Spinal cord (tissue), 10 donors: ENCODE measurements at places on chromosomes 12 and 14. TPM values are rescaled to one million over a fixed set of nuclear protein-coding genes. Genes with fewer than 3 reads are reported as not detected.

SERPINA9 gene
- polyA plus RNA-seq: not detected

PZP gene
- 0.47 TPM for polyA plus RNA-seq

ZNF891 gene
- polyA plus RNA-seq: 5.1 TPM

ENTPD5 gene
- 12.6 TPM for polyA plus RNA-seq

PLEK2 gene
- polyA plus RNA-seq: not detected

ANKS1B gene
- 98.8 TPM for polyA plus RNA-seq

MANSC4 gene
- polyA plus RNA-seq: 0.62 TPM

TRHDE gene
- polyA plus RNA-seq: 4.5 TPM

SLC10A1 gene
- not detected for polyA plus RNA-seq

RARG gene
- polyA plus RNA-seq: 10.8 TPM

DNA sequence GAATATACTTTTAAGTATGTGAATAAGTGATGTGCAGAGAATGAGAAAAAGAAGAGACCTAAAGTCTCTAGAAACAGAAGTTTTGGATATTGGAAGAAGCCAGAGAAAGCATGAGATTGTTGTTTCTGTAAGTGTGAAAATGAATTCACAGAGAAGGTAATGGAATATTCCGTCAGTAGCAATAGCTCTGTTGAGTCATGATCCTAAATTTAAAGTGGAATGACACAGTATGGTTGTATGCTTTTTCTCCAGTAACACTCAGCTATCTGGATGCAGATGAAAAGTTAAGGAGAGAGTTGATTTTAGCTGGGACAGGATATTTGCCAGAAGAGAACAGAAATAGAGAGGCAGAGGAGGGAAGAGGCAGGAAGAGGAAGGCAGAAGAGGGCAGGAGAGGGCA is 1166.3 kb downstream of the GALC start:
- DNase-seq: no peak

GRCh38 chr12:122506393-122506938 is 5.7 kb upstream of the ZCCHC8 start:
- no peak for DNase-seq

- DNase-seq: peak; percentile 59
Measured at GRCh38 chr14:103576371-103577024, 13.7 kb downstream of the COA8 start.

- DNase-seq: no peak
Measured at GRCh38 chr14:73025544-73025943, 1.4 kb downstream of the ZFYVE1 start.

GRCh38 chr14:101412739-101413138 is 148.6 kb upstream of the DIO3 start:
- DNase-seq: no peak

DNA sequence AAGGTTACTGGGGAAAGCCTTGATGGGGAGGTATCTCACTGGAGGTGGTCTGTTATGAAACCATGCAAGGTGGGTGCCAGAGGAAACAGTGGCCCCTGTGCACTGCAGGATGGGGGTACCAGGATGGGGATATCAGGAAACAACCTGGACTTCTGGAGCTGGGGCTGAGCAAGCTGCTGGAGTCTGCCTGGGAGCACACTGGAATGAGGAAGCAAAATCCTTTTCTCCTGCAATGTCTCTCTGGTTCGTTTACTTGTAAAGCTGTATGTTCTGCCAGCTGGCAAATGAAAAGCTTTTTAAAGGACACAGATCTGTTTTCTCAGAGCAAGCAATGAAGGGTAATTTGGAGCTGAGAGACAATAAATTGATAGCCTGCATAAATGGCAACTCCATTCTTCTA is 23.2 kb upstream of the SERPINA1 start:
- no peak for DNase-seq

GRCh38 chr12:119631930-119632678 is 35.8 kb upstream of the PRKAB1 start:
- no peak for DNase-seq

DNA sequence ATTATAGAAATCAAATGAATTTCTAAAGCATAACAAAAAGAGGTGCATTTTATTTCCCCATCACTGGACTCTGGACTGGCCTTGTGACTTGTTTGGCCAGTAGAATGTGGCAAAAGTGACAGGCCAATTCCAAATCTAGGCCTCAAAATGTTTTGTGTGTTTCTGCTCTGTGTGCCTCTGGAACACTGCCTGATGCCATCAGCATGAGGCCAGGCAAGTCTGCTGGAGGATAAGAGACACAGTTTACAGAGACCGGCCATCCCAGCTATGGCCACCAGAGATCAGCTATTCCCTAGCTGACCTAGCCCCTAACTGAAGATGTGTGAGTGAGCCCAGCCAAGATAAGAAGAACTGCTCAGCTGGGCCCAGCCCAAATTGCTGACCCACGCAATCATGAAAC is 32.9 kb downstream of the ASCL1 start:
- peak; percentile 43 for DNase-seq

DNA sequence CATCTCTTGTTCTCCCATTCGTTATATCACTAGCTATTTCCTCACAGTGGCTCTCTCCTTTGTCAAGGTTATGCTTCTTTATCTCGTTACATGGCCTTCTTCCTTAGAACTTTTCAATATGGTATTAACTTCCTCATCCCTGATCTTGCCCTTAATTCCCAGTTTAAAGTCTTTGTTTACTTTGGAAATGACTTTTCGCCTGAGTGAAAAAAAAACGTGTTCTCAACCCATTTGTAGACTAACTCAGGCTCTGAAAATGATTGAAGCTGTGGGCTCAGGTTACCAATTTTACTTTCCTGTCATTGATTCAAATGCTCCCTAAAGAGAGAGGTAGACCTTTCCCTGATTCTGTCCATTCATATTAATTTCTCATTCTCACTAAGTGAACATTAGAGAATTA is 135.2 kb downstream of the NUBPL start:
- DNase-seq: no peak

- no peak for DNase-seq
Measured at GRCh38 chr12:112950701-112951100, 12.4 kb downstream of the OAS3 start.

DNA sequence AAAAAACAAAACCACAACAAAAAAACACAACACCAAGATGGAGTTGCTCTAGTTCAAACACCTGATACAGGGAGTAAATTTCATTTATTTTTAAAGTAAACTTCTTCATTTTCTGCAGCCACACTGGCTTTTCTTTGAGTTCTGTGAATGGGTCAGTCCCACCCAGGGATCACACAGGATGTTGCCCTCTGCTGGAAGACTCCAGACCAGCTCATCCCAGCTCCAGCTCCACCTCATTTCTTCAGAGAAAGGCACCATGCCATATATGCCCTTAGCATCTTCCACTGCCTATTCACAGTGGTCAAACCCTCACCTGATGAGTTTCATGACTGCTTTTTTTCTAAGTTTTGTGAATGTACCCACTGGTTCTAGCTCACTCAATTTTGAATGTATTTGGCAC is 8.0 kb downstream of the GLIPR1 start:
- DNase-seq: no peak

DNA sequence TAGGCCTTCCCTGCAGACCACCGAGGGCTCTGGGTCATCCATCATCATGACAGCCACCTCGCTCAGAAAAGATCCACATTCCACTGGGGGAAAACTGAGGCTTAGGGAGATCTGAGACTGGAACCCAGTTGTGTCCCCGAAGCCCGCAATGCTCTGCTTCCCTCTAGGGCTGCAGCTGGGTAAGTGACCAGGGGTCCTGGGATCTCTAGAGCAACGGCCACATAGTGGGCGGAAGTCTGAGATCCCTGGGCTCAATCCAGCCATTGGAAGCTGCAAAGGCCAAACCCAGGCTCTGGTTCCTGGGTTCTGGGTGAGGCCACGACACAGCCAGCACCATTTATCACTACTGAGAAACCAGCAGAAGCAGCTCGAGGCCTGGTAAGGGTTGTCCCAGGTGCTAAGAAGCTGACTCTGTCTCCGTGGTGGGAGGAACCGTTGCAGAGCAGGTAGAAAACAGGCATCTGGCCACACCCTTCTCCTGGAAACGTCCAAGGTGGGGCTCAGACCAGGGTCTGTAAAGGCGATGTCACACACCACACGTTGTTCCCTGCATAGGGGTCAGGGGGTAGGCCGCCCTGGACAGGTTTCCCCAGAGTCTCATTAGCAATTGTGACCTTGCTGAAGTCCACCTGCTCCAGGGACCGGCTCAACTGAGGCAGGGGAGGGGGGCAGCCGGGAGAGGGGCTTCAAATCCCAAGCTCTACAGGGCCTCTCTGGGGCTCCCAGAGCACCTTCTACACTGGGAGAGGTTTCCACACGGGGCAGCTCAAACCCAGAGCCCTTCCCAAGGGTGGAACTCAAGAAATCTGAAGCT is 38.6 kb downstream of the BCL11B start:
- no peak for DNase-seq

DNA sequence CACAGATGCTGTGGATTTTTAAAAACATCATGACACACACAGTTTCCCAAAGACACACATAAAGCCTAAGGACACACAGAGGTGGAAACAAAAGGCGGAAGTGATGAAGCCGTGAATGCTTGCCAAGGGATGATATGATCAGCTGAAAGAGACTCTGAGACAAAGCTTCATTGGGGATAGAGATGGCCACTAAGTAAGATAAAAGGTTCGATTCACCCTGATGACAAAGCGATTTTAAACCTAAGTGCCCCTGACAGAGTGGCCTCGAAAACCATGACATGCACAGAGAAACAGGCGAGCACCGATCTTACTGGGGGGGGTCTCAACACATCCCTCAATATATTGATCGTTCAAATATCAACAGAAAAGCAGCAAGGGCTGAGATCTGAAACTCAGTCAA is 20.3 kb upstream of the EIF5 start:
- no peak for DNase-seq

GRCh38 chr12:68342966-68343365 is 10.8 kb upstream of the MDM1 start:
- no peak for DNase-seq

DNA sequence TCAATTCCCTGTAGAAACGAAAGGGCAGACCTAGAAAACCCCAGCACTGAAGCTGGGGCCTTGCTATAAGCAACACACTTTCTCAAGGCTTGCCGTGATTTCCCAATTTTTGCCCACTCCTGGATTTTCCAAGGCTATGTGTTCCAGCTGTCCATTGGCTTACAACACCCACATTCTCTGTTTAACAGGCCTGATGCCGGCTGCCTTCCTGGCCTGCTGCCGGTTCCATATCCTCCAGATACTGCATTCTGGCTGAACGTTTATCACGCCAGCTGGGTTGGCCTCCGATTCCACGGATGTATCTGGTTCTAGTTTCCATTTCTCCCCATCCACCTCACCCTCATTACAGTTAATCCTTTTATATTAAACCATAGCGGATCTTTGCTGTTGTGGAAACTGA is 2.0 kb upstream of the PCNX1 start:
- no peak for DNase-seq

- no peak for DNase-seq
Measured at GRCh38 chr14:24612196-24612595, 2.7 kb upstream of the GZMH start.

DNA sequence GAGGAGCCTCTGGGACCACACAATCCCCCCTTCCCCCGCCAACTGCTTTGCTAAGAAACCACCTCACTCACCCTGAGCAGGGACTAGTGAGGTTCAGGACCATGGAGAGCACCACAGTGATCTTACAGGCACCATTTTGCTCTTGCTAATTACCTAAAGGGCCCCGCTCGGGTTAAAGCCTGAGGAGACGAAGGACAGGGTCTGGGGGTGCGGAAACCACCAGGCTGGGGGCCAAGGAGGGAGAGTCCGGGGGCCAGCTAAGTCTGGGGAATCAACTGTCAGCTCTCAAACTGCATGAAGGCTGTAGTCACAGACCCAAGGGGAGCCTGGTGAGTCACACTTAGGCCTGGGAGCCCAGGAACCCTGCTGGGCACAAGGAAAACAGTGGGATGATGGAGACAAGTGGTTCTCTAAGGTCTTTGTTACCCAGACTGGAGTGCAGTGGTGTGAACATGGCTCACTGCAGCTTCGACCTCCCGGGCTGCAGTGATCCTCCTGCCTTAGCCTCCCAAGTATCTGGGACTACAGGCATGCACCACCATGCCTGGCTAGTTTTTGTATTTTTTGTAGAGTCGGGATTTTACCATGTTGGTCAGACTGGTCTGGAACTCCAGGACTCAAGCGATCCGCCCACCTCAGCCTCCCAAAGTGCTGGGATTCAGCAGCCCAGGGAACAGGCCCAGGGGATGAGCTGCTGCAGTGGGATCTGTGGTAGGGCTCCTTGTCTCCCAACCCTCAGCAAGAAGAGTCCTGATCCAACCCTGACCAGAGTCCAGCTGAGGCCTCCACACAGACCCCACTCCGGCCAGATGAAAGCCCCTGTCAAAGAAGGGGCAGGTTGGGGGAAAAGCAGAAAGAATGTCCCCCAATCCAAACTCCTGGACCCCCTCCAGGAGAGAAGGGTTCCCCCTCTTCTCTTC is 98.8 kb downstream of the CALM1 start:
- peak; percentile 79 for DNase-seq

DNA sequence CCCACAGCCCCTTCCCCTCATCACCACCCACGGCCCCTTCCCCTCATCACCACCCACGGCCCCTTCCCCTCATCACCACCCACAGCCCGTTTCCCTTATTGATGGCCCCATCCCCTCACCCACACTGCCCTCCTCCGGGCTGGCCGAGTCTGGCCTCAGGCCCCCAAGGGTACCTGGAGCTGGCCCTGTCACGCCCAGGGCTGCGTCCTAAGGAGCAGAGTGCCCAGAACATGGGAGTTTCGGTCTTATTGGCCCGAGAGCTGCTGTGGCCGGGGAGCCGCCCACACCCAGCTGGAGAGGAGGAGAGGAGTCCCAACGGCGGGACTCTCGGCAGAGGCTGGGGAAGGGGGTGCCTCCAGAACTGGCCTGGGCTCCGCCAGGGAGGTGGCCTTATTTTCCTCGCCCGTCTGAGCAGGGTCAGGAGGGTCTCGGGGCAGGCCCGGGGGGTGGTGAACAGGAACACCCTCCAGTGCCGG is 182.3 kb downstream of the KIF26A start:
- DNase-seq: no peak

GRCh38 chr14:86243158-86243557 is 713.2 kb downstream of the FLRT2 start:
- DNase-seq: no peak

DNA sequence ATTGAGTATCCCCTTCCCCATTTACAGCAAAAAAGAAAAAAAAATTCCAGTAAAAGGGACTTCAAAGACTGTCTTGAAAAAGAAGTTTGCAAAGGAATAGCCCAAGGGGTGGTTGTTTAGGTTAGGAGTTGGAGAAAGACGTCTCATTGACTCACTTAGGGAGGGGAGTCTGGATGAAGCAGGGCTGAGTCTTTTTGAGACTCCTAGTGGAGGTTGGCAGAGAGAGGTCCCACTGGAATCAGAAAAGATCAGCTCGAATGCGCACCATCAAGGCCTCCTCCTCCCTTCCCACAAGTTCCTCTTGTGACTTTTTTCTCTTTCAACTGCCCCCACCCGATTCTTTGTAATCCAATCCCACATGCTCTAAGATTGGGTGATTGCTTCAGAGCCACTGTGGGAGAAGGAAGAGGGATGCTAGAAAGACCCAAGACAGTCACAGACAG is 1.9 kb downstream of the ARHGEF40 start:
- DNase-seq: no peak

- DNase-seq: no peak
Measured at GRCh38 chr14:49770212-49770817, 2.4 kb downstream of the KLHDC2 start.

- no peak for DNase-seq
Measured at GRCh38 chr14:24278424-24278823, 7.0 kb upstream of the RABGGTA start.

GRCh38 chr12:113277511-113277910 is 56.2 kb downstream of the TPCN1 start:
- DNase-seq: no peak
